Germinal center (tissue), 1 donor: ENCODE measurements at places on chromosomes 5 and 9.

- no peak for DNase-seq
Measured at GRCh38 chr5:178869577-178869976, 9.8 kb downstream of the ZNF354B start.

- no peak for DNase-seq
Measured at GRCh38 chr9:90547896-90548295, 94.7 kb downstream of the DIRAS2 start.

DNA sequence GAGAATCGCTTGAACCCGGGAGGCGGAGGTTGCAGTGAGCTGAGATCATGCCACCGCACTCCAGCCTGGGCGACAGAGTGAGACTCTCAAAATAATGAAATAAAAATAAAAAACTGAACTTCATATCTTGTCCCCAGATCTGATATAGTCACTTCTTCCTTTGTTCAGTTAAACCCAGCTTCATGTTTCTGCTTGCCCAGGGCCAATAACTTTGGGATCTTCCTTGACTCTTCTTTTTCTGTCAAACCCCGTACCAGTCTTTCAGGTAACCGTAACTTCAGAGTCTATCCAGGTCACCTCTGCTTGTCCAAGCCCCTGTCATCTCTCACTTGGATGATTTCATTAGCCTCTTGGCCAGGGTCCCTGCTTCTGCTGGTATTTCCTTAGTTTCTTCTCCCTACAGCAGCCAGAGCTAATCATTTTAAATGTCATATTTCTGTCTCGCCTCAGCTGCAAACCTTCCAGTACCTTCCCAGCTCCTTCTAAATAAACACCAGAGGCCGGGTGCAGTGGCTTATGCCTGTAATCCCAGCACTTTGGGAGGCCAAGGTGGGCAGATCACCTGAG is 19.7 kb upstream of the ABL1 start:
- DNase-seq, result no peak

DNA sequence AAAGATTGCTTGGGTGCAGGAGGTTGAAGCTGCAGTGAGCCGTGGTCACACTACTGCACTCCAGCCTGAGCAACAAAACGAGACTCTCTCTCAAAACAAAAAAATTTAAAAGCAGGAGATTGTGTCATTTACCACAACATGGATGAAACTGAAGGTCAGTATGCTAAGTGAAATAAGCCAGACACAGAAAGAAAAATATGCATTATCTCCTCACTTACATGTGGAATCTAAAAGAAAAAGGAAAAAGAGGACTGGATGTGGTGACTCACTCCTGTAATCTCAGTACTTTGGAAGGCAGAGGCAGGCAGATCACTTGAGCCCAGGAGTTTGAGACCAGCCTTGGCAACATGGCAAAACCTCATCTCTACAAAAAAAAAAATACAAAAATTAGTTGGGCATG is 146.8 kb upstream of the DAPK1 start:
- no peak for DNase-seq

GRCh38 chr5:17065458-17065857 is 129.4 kb upstream of the MYO10 start:
- DNase-seq, result no peak
